Endodermal cell (in vitro differentiated cells): ENCODE measurements at places on chromosomes 7 and 10.
A peak's percentile ranks its signal among the peaks of the same experiment; 100 is the strongest.

GRCh38 chr7:2002561-2003450, 229.9 kb downstream of the MAD1L1 start:
- DNase-seq: peak; percentile 43

DNA sequence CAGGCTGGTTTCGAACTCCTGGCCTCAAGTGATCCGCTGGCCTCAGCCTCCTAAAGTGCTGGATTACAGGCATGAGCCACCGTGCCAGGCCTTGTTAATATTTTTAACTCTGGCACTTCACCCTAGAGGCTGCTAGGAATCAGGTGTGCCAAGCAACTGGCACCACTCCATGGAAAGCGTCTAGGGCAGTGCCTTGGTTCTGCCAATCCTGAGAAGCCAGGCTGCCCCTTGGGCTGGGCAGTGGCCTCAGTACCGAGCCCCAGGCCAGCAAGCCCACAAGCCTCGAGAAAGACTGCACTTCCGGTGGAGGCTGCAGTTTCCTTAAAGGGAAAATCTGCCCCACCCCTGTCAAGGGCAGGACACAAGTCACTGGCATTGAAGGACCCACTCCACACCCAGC, 11.3 kb downstream of the ALKBH4 start:
- DNase-seq: peak; percentile 36

DNA sequence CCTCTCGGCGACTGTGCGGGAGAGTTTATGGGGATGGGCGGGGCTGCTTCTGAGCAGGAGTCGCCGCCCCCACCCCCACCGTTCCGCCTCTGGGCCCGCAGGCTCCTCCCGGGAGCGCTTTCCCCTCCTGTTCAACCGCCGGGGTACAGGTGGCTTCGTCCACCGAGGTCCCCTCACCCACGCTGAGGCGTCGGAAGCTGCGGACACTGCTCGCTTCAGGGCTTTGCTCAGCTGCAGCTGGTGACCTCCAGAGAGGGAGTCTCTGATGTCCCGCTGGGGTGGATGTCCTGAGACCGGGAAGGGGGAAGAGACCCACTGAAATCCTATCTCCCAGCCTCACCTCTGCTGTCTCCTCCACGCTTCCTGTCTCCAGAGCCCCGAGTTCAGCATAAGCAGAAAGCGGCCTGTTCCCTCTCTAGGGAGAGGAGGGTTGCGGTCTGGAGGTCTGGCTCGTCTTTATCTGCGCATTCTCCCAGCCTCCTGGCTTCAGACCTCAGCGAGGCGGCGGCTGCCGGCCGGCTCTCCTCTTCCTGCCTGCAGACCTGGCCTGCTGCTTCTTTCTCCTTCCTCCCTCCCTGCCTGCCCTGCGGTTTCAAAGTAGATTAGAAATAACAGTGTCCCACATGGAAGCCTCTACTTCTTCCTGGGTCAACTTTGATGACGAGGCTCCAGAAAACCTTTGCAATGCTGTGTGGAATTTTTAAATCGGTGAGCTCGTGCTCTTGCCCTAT, 1.8 kb downstream of the CYP2E1 start:
- DNase-seq: no peak

DNA sequence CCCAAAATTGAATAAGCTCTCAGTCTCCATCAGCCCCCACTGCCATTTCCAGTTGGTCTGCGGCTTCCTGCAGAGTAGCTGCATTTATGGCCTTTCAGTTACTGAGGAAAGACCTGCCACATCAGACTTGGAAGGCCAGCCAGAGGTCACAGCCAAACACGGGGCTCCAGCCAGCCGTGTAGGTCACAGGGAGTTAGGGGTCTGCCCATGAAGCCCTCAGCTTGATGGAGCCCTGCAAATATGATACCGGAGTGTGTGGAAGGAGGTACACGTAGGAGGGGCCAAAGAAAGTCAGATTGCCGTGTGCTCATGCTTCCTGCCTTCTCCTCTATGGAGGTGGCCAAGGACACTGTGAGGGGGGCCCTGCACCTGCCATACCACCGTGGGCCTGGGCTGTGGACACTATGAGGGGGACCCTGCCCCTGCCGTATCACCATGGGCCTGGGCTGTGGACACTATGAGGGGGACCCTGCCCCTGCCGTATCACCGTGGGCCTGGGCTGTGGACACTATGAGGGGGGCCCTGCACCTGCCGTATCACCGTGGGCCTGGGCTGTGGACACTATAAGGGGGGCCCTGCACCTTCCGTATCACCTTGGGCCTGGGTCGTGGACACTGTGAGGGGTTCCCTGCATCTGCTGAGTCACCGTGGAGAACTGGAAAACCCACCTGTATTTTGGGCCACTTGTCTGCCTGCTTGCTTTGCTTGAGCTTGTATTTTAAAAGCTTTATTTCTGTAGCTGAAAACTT, 335.7 kb upstream of the SHH start:
- peak; percentile 41 for DNase-seq

GRCh38 chr10:35995485-35995884, 353.4 kb upstream of the FZD8 start:
- no peak for DNase-seq

- no peak for DNase-seq
Measured at GRCh38 chr7:114623146-114623545, 208.5 kb downstream of the FOXP2 start.

GRCh38 chr7:75058406-75058805, 15.2 kb downstream of the RCC1L start:
- no peak for DNase-seq

DNA sequence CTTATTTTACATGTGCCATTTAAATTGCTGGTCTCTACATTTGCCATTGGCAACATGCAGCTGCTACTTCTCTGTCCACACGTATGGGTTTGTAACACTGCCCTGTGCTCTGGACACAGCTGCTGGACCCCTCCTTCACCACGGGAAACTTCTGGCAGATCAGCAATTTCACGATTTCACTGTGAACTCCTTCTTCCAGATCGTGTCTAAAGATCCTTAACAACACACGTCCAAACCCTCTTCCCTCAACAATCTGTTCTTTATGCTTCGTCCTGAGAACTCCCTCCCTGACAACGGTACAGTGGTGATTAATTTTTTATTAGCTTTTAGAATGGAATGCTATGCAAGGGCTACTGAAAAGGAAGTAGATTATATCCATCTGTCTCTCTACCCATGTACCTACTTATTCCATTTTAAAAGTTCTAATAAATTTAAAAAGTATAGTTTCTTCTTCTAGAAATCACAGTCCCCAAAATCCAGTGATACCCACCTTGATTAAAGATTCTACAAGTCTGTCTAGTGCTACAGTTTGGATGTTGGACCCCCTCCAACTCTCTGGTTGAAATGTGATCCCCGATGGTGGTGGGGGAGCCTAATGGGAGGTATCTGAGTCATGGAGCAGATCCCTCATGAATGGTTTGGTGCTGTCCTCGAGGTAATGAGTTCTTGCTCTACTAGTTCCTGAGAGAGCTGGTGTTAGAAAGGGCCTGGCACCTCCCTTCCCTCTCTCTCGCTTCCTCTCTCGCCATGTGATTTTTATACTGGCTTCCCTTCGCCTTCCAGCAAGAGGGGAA, 81.0 kb downstream of the KIAA1549 start:
- DNase-seq: no peak

- peak; percentile 67 for DNase-seq
Measured at GRCh38 chr7:105982388-105982787, 19.3 kb downstream of the CDHR3 start.

DNA sequence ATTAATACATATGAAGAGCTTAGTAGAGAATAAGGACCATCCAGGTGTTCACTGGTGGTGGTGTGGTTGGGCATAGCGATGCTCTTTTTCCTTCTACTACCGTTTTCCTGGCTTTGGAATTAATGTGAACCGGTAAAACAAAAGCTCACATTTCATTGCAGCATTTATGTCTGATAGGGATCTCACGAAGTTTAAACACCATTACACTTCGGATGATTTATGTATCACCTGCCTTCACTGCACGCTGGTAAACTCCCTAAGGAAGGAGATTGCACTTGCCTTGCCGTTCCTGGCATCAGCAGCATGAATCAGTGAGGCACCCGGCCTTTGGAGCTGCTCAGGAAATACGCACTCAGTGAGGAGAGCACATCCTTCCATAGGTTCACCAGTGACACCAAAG, 47.5 kb downstream of the WIPF3 start:
- no peak for DNase-seq

DNA sequence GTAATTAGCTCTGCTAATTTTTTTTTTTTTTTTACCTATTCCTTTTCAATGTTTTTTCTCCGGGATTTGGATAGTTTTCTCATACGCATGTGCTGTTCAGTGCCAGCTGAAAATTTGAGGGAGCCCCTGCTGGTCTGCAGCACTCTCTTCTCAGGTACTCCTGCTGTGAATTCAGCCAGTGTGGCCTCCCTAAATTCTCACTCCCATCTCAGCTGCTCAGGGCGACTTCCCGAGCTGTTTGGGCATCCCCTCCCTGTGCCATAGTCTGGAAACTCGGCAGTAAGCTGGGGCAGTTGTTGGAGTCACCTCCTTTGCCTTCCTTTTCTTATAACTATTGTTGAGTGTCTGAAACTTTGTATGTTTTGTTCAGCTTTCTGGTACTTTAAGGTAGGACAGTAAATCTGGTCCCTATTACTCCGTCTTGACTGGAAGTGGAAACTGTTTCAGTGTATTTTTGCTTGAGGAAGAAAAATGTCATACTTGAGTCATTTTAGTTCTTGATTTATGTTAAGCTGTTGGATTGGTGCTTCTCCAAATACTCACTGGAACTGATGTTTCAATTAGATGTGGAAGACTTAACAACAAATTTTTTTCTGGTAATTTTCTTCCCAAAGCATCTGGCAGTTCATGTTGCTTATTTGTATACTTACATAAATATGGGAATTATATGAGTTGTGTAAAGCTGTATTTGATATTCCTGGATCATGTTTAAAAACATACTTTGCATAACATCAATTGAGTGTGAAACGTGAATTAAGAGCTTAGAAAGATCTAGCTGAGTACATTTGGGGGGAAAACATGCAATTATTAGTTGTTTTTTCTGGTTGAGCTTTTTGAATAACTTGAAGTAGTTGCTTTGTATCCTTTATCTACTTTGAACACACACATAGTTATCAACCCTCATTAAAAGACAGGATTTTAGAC, 33.7 kb downstream of the MINPP1 start:
- DNase-seq: peak; percentile 63

DNA sequence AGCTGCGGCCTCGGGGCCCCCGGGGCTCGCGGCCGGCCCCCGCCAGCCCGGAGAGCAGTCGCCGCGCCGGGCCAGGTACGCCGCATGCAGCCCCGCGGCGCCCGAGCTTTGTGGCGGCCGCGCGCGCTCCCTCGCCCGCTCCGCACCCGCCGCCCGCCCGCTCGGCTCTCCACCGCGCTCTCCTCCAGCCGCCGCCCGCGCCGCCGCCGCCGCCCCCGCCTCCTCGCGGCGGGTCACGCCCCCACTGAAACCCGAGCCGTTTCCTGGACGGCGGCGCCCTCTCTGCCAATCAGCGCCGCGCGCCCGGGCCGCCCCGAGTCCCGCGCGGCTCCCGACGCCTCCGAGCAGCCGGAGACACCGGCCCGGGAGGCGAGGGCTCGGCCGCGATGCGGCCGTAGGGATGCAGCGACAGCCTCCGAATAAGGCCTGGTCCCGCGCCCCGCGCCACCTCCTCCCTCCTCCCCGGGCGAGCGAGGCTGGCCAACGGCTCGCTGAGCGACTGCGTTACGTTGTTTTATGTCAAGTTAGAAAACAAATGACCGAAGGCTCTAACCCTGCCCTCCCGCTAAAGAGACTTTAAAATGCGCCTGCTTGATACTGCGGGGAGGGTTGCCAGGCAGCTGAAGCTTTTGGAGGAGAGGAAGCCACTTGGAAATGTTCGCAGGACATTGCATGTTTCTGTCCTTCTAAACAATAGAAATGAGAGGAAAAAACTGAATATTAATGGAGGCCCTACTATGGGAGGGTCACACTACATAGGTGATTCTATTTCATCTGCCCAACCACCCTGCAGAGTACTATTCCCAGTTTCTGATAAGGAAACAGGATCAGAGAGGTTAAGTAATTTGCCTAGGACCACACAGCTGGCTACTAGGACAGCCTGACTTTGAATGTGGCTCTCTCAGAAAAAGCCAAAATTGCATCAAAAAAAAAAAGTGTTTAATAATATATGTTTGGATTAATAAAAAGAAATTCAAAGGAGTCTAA, at the start of gene FGFR2:
Gene FGFR2, minus strand, starts transcription at position 182 of the 987 bp plus-strand sequence. CDS start 4,627 bp downstream, outside the sequence.
- peak; percentile 95 for DNase-seq

- DNase-seq: peak; percentile 45
Measured at GRCh38 chr10:122307669-122308416, 36.7 kb downstream of the BTBD16 start.

- DNase-seq: no peak
Measured at GRCh38 chr7:149736478-149737360, 36.7 kb downstream of the ZNF467 start.

DNA sequence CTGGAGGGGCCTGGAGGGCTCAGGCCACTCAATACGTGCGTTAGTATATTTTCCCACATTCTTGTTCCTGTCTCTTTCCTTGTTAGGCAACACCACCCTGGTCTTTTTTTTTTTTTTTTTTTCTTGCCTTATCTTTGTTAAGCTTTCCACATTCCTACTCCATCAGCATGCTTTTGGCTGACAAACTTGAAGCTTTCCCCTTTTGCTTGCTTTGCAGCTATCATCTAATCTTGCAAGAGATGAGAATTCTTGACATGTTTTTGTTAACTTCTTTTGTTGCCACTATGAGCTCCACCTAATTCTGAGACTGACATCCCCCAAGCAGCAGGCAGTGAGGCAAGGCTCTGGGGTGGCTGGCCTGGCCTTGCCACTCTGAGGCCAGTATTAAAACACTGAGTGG, 52.5 kb upstream of the NRP1 start:
- peak; percentile 49 for DNase-seq

DNA sequence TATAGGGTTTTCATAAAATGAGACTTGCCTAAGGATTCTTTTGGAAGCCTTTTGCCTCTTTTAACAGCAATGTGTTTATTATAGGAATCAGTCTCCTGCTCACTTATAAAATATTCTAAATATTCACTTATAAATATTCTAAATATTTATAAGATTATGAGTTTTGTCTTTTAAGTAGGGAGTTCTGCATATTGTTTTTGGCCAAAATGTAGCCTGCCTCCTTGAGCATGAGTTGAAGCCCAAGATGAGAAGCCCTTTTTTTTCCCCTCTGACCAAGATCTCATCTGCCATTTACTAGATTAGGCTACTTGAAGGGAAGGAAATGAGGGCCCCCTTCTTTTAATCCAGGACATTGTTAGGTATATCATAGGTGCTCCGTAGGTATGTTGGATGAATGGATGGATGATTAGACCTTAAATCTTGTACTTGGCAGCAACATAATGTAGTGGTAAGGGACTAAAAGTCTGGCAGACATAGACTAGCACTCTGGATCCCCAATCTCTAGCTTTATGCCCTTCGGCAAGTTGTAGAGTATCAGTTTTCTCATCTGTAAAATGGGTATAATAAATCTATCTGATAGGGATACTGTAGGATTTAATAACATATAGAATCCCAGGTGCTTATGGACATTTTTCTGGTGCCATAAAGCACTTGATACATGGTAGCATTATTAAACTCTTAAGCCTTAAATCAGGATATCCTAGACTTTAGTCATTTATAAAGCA, 59.1 kb downstream of the ARID5B start:
- no peak for DNase-seq

GRCh38 chr10:119413093-119413453, 129.4 kb downstream of the RGS10 start:
- DNase-seq: no peak

GRCh38 chr7:105600720-105601550, 19.6 kb upstream of the EFCAB10 start:
- peak; percentile 75 for DNase-seq

GRCh38 chr10:44988957-44989585, 10.5 kb upstream of the DEPP1 start:
- DNase-seq: peak; percentile 46

GRCh38 chr7:106952658-106953231, 87.7 kb downstream of the PIK3CG start:
- peak; percentile 49 for DNase-seq
